RWPE2 (cell line): ENCODE measurements at places on chromosomes 12 and 14.
A peak's percentile ranks its signal among the peaks of the same experiment; 100 is the strongest.

- DNase-seq, result peak; percentile 0
Measured at GRCh38 chr12:111057701-111058425, 137.5 kb upstream of the MYL2 start.

DNA sequence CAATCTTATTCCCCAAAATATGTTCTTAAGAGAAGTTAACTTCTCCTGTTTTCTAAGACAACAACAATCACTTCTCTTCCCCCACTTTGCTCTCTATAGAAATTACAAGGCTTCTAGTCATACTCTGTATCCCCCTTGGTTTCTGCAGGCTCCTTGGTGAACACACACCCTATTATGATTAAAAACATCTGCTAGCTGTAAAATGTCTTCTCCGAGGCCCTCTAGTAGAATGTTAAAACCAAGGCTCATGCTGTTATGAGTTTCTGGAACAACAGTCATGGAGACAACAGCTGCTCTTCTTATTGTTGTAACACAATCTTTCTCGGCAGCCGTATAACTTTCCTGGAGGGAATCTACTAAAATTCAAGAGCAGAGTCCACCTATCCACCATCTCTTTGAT lies 397.5 kb upstream of the CCDC196 start:
- DNase-seq, result no peak

- DNase-seq, result peak; percentile 19
Measured at GRCh38 chr14:74394549-74394948, 31.5 kb downstream of the SYNDIG1L start.

GRCh38 chr12:120259418-120260202 lies 5.9 kb downstream of the PXN start:
- no peak for DNase-seq

DNA sequence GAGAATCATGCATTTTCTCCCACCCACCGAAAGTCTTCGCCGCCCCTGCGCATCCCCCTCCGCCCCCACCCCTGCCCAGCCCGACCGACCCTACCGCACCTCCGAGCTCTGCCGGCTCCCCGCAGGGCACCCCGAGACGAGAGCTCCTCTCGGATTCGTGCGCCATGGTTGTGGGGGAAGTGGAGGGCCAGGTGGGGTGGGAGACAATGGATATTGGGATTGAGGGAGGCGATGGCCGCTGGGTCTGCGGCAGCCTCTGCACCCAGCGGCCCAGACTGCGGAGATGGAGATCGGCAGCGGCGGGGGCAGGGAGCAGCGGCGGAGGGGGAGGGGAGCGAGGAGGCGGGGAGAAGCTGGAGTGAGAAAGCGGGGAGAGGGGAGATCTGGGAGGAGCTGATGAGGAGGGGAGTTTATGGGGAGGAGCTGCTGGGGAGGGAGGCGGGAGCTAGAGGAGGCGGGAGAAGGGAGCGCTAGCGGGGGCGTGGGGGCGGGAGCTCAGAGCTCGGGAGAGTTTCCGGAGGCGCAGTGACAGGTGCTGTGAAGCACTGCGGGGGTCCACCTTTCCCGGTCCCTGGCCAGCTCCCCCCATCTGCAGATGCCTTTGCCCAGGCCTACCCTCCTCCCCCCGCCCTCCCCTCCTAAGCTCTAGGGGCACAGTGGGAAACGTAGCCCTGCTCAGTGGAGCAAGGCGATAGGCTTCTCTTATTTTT lies at the start of gene SALL2:
TSS of gene SALL2 (minus strand) at position 385 of the 710 bp plus-strand sequence. CDS start at position 166, 219 bp downstream.
- peak; percentile 72 for DNase-seq

DNA sequence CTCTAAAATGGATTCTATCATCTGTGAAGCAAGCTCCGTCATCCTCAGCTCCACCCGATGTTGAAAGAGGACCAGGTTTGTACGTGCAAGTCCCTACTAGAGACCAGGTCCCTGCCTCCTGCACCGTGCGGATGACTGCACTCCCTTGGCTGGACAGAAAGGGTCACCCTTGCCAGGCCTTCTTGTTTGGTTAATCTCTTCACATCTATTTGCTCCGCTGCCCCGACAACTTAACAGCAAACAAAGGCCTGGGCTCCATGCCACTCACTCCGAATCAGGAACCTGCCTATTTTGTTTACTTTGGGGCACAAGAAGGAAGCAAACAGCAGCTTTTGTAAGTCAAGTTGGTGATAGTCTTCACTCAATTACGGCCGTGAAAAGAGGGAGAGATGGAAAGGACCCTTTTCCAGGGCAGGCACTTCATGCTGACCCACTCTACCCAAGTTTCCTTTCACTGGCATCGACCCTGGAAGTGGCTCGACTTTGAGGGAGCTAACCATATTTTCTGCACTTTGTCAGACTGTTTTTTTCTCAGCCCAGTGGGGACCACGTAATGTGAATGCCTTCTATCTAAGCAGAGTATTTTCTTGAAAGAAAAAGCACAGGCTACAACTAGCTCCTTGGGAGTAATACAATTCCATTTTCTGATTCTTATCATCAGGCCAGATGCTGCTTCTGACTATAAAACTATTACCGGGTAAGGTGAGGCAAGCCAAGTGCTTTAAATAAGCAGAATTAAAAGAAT lies 202.6 kb downstream of the FOXN3 start:
- no peak for DNase-seq

DNA sequence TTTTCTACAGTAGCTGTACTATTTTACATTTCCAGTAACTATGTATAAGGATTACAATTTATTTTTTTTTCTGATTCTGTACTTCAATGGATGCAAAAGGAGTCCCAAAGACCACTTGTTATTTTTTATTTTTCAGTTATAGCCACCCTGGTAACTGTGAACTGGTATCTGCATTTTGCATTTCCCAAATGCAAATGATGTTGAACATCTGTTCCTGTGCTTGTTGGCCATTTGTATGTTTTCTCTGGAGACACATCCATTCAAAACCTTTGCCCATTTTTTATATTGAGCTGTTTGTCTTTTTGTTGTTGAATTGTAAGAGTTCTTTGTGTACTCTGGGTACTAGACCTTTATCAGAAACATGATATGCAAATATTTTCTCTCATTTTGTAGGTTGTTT lies 485.6 kb downstream of the LRIG3 start:
- no peak for DNase-seq
